ENCODE measurements at places on chromosomes 13 and 19. TPM values are rescaled to one million over a fixed set of nuclear protein-coding genes. Genes with fewer than 3 reads are reported as not detected.

The HSPB6 gene
- total RNA-seq: 14.2 TPM

The FGF22 gene
- total RNA-seq: 0.20 TPM

The SIGLEC11 gene
- 15.8 TPM for total RNA-seq

The KCNC3 gene
- 0.24 TPM for total RNA-seq

The ICAM5 gene
- 0.23 TPM for total RNA-seq

DNA sequence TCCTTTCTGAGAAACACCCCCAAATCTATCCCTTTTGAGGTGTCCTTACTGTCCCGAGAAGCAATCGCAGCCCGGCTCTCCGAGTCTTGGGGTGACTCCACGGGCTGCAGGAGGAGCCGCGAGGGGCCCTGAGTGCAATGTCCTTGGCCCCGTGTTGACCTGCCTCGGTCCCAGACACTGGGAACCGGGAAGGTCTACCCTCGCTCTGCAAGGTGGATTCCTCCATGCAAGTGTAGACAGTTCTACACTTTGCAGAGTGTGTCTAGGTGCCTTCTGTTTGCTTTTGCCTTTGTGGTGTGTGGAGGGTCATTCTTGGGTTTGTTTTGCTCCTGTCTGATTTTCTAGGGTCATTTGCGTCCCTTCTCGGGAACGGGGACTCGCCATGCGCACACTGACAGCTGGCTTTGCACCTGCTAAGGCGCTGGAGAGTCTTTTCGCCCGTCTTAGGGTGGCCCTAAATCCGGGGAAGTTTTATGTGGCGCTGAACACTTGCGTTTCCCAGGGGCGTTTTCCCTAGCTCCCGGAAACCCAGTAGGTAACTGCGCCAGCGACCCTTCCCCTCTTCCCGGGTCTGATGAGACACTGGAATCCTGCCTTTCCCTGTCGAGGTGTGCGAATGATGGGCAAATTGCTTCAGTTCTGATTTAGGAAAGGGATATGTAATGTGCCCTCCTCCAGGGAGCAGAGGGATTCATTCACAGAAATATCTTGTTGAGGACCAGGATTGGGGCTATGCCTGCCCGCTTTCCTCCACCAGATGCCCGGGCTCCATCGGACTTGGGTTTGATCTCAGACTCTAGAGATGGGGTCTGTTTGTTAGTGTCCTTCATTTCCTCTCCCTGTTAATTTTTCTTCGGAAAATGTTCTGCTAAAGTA, 755 bp downstream of the SERTM1 start:
- DNase-seq: no peak

DNA sequence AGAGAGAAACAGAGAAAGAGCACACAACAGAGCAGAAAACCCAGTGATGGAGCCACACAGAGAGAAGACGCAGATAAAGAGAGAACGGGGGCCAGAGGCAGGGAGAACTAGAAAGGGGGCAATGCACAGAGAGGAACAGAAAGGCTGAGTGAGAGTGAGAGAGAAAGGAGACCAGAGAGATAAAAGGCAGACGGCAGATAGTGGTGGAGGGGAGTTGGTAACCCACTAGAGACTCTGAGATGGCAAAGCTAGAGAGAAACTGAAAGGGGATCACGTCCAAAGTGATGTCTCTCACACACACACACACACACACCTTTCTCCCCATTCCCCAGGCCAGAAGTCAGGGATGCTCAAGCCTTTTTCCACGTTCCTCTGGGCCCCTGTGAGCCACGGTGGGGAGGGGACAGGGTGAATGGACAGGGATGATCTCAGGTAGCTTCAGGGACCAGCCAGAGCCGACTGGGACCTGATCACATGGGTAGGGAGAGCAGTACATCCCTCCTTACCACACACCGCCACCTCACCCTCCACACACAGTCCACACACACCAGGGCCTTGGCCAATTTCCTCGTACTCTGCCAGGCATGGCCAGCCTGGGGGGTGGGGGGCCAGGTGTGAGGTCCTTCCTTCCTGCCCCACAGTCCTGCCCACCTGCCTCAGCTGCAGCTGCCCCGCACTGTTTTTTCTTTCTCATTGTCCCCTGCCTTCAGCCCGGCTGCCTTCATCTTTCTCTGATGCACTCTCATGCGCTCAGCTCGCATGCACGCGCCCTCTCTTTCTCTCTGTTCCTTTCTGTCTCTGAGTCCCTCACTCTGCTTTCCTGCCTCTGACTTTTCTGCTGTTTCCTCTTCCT, 22.5 kb upstream of the POU2F2 start:
- no peak for DNase-seq

DNA sequence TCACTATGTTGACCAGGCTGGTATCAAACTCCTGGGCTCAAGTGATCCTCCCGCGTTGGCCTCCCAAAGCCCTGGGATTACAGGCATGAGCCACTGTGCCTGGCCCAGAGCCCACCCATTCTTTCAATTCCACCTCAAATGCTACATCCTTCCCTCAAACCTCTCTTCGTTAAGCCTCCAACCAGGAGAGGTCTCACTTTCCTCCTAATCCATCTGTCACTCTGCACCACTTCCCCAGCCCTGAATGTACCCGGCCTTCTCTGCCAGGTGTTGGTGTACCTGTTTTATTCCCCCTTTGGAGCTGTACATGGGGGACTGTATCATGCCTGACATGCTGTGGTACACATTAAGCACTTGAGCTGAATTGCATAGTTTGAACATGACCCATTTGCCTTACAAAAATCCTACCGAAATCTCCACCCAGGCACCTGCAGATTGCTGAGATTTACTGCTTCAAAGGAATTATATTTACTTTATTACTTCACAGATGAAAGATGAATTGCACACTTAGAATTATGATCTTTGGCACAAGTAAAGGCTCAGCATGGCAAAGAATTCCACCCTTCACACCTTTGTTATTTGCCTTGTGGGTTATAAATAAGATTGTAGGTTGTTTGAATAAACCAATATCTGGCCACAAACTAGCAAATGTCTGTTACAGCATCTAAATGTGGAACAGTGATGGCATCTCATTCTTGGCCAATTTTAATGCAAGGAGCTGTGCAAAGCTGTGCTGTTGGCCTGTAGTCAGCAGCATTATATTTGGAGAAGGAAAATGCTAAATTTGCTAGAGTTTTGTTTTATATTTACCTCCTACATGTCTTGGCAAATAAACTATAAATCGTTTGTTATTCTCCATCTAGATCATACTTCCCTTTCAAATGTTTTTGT, 15.6 kb upstream of the WASF3 start:
- DNase-seq: no peak

- peak; percentile 35 for DNase-seq
These were observed 881.9 kb downstream of the SLITRK6 start for GRCh38 chr13:84917252-84917878.

DNA sequence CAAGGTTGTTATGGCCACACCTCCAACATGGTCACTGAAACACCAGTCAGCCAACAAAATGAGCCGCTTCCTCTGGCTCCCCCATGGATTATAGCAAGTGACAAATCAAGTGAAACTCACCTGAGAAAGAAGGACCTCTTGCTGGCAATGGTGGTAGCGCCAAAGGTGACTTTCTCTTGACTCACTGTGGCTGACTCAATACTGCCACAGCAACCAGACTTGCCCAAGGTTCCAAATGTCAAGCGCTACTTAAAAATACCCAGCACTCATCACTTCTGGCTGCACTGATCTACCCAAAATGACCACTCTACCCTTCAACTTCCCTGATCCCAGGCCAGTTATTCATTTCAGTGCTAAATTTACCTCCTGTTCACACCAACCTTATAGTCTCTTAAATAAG, 495.5 kb downstream of the FOXO1 start:
- no peak for DNase-seq

DNA sequence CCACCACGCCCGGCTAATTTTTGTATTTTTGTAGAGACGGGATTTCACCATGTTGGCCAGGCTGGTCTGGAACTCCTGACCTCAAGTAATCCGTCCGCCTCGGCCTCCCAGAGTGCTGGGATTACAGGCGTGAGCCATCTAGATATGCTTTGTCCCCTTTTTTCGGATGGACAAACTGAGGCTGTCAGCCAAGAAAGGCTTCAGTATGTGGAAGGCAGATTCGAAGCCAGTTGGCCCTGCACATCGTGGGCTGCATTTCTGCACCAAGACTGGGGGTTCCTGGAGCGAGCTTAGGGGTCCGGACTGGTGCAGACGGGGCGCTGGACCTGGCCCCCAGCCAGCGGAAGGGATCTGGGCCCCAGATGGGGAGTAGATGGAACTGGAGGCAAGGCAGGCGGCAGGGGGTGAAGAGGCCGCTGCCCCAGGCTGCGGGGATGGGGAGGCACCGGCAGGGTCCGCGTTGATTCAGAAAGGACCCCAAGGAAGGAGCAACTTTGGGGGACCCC, 9.7 kb upstream of the JUND start:
- no peak for DNase-seq

DNA sequence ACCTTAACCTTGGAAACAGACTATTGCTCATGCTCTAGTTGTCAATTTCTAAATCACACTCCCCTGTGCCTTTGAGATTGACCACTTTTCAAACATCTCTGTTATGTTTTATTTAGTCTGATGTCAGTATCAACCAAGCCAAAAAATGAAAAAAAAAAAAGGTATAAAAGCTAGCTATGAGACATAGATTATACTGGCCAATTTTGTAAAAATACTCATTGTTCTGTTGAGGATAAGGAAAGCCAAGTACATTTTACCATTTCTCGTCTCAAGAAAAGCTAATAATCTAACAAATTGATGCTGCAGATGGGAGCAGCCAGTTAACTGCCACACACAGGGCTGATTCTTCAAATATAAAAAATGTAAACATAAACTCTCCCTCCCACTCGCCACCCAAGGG, 572.6 kb upstream of the KLF12 start:
- no peak for DNase-seq

DNA sequence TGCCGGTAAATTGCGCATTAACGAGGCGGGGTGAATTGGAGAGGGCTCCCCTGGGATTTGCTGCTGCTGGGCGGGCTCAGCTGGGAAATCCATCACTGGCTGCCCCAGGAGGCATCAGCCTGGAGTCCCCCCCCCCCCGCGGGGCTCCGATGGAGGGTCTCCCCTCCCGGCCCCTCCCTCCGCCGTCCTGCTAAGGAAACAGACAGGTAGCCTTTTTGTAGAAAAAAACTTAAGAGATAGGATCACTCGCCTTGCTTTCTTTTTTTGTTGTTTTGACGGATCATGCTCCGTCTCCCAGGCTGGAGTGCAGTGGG, 6.8 kb downstream of the TLE6 start:
- no peak for DNase-seq

DNA sequence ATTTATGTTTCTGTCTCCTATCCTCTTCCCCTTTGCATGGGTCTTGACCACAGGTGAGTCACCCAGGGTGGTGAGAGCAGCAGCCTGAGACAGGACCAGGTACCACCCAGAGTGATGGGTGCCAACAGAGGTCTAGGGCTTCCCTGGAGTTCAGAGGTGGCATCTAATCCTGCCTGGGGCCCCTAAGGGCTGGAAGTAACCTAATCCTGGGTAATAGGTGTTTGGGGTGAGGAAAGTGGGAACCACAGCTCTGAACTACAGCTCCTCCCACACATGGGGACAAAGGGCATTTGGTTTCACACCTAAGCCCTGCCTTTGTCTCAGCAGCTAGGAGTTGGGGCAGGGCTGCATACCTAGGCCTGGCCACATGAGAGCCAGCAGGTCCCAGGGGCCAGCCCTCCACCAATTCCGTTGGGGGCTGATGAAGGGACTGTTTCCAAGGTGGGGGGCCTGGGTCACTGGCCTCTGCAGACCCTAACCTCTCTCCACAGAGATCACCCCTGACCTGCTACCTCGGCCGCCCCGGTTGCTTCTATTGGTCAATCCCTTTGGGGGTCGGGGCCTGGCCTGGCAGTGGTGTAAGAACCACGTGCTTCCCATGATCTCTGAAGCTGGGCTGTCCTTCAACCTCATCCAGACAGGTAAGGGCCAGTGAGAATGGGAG, 8.0 kb downstream of the SPHK2 start:
- peak; percentile 56 for DNase-seq

DNA sequence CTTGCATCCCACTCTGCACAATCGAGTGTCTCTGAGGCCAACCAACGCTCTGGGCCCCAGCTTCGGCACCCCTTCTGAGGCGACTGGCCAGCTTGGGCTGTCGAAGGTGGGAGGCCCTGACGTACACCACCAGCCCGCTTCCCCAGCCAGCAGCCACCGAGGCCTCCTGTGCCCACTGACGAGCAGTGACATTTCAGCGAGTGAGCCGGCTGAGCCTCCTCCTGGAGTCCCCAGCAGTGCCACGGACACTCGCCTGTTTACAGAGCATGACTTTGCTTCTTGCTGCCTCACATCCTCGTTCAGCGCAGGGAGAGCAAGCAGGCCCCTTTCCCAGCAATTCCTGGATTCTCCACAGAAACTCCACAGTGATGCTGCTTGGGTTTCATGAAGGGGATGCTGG, 240.2 kb upstream of the MAB21L1 start:
- DNase-seq: no peak

GRCh38 chr19:18176367-18177310, 3.0 kb downstream of the IFI30 start:
- DNase-seq: no peak

DNA sequence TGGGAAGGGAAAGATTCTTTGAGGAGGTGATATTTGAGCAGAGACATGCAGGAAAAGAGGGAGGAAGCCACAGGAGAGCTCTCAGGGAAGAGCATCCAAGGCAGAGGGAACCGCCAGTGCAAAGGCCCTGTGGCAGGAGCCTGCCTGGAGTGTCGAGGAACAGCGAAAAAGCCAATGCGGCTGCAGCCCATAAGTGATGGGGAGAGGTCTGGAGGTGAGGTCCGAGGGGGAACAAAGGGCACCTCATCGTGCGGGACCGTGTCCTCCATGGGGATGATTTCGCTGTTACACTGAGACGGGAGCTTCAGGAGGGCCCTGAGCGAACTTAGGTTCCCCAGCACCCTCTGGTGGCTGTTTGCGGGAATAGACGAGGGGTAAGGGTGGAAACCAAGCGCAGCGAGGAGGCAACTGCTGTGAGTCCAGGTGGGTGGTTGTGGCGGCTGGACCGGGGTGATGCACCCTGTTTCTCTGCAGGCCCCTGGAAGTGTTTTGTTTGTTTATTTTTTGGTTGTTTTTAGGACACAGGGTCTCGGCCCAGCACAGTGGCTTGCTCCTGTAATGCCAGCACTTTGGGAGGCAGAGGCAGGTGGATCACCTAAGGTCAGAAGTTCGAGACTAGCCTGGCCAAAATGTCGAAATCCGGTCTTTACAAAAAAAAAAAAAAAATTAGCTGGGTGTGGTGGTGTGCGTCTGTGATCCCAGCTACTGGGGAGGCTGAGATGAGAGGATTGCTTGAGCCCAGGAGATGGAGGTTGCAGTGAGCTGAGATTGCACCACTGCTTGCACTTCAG, 5.9 kb upstream of the EHD2 start:
- peak; percentile 89 for DNase-seq

DNA sequence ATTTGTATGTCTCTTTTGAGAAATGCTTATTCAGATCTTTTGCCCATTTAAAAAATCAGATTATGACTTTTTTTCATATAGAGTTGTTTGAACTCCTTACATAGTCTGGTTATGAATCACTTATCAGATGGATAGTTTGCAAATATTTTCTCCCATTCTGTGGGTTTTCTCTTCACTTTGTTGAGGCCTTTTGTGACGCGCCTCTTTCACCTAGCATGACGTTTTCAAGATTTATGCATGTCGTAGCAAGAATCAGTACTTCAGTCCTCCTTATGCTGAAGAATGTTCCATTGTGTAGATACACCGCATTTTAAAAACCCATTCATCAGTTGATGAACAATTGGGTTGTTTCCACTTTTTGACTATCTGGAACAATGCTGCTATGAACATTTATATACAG, 13.4 kb downstream of the PABPC3 start:
- DNase-seq: no peak

- DNase-seq: no peak
These were observed 53.6 kb downstream of the XPO4 start for GRCh38 chr13:20848944-20849343.

Measured in hepatocyte (in vitro differentiated cells).